CD4-positive, alpha-beta memory T cell (primary cell): ENCODE measurements at places on chromosomes 3 and 15. TPM values are rescaled to one million over a fixed set of nuclear protein-coding genes. Genes with fewer than 3 reads are reported as not detected.
A peak's percentile ranks its signal among the peaks of the same experiment; 100 is the strongest.

GRCh38 chr3:38588371-38588971 is 61.0 kb downstream of the SCN5A start:
- no peak overlapping the region for H3K27ac ChIP-seq
- DNase-seq = no peak
- H3K4me1 ChIP-seq = no peaks in the 10 kb centered on the region
- no peaks in the 10 kb centered on the region for H3K27me3 ChIP-seq
- H3K36me3 ChIP-seq = no peaks in the 10 kb centered on the region
- H3K4me3 ChIP-seq = no peak overlapping the region

GRCh38 chr3:189233225-189233858 is 61.6 kb downstream of the TPRG1 start:
- H3K4me1 ChIP-seq = no peaks in the 10 kb centered on the region
- DNase-seq = no peak

DNA sequence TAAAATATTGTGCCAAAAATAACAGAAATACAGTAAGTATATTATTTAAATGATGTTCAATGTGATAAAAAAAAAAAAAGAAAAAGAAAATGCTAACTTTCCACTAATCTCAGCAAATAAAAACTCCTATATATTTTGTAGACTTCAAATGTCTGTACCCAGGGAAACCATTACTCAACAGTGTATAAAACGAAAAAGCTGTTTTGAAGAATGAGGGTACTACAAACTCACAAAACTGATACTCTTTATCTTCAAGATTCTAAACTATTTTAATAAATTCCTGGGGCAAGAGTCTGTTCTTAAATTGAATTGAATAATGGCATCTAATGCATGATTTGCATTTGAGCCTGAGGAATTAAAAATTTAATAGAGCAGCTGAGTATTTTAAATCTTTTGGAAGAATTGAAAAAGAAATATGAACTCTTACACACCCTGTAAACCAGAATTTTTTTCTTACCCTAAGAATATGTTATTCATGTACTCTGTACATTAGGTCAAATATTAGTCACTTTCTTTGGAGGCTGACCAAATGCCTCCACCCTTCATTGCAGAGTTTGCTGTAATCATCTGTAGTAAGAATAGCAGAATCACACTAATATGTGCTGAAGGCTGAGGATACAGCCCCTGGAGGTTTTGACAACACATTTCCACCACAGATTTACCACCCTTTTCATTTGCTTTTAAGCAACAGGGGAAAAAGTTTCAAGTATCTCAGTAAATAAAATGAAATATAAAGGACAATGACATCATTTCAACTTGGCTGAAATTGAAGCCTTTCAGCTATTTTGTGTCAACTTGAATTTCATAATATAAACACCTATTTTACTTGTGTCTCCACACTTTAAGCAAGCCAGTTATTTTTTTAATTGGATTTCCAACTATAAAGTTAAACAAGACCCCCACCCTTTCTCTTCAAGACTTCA is 79.7 kb downstream of the FBN1 start:
- H3K36me3 ChIP-seq = no peaks in the 10 kb centered on the region
- H3K27me3 ChIP-seq = no peaks in the 10 kb centered on the region

Gene MYO5C
- total RNA-seq = 0.29 TPM

DNA sequence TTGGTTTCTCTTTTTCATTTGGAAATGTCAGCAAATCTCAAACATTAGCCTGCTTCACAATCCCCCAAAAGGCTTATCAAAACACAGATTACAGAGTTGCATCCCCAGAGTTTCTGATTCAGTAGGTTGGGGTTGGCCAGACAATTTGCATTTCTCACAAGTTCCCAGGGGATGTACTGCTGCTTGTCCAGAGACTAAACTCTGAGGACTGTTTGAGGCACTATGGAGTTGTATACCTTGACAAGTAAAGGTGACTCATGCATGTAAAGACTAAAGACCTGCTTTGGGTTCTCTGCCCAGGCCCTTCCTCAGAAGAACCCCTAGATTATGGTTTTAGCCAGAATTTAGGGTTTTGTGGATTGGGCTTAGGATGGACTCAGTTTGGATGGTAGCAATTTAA is 151.1 kb upstream of the ARHGEF26 start:
- no peaks in the 10 kb centered on the region for H3K4me1 ChIP-seq
- no peak overlapping the region for H3K27ac ChIP-seq
- H3K4me3 ChIP-seq = no peak overlapping the region
- H3K27me3 ChIP-seq = no peaks in the 10 kb centered on the region

DNA sequence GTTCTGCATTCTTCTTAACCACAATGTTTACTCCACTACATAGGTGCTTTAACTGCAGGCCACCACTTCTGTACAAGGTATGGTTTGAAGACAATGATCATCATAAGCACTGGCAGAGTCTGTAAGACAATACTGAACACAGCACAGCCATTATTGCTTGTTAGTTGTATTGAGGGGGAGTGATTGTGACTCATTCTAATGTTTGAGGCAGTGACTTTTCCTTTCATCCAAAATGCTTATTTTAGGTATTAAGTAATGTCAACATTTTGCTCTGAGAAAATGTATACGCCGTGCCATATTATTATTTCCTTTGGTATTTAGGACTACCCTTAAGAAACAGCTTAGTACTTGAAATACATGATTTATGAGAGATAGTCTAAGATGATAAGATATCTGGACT is 618.2 kb upstream of the ZNF717 start:
- H3K27me3 ChIP-seq = no peaks in the 10 kb centered on the region
- H3K4me1 ChIP-seq = no peaks in the 10 kb centered on the region
- no peak overlapping the region for H3K27ac ChIP-seq
- no peak overlapping the region for H3K4me3 ChIP-seq
- H3K36me3 ChIP-seq = no peaks in the 10 kb centered on the region
- no peak for DNase-seq

DNA sequence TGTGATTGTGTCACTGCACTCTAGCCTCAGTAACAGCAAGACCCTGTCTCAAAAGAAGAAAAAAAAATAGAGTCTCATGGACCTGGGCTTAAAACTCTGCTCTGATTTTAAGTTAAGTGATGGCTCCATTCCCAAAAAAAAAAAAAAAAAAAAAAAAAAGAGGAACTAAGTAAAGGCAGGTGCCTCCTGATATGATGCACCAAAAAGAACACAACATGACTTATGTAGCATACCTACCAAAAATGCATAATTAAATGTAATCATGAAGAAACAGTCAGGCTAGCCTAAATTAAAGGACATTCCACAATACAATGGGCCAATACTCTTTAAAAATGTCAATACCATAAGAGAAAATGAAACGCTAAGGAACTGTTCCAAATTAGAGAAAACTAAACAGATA is 5.4 kb upstream of the IREB2 start:
- DNase-seq = no peak
- H3K27ac ChIP-seq = no peak overlapping the region
- H3K27me3 ChIP-seq = no peaks in the 10 kb centered on the region
- H3K4me3 ChIP-seq = no peak overlapping the region

Gene HRG
- not detected for total RNA-seq

Gene ADCY5
- not detected for total RNA-seq

DNA sequence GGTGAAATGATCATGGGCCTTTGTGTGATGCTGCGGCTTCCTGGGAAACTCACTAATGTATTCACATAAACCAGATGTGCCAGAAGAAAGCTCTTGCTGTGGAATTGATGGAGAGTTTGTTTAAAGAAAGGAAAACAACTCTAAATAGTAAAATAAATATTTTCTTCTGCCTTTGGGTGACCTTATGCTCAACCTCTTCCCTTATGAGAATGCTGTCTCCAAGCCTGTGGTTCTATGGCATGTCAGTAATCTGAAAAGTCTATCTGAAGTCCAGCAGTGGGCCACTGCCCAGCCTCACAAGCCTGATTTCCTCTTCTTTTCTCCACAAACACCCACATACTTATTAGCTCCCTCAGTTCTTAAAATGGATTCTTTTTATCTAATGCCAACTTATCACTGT is 49.9 kb upstream of the PHLDB2 start:
- no peak overlapping the region for H3K27ac ChIP-seq
- no peaks in the 10 kb centered on the region for H3K4me1 ChIP-seq
- H3K27me3 ChIP-seq = no peaks in the 10 kb centered on the region
- no peak overlapping the region for H3K4me3 ChIP-seq
- H3K36me3 ChIP-seq = no peaks in the 10 kb centered on the region
- no peak for DNase-seq

Gene RARRES1
- total RNA-seq = not detected

Gene GOLGA8T
- not detected for total RNA-seq

Gene ASB14
- not detected for total RNA-seq

GRCh38 chr3:142930463-142930862 is 33.0 kb downstream of the PAQR9 start:
- no peaks in the 10 kb centered on the region for H3K4me1 ChIP-seq
- H3K4me3 ChIP-seq = no peak overlapping the region
- H3K36me3 ChIP-seq = no peaks in the 10 kb centered on the region
- H3K27me3 ChIP-seq = peaks cover 5% of the 10 kb centered on the region
- no peak for DNase-seq

Gene TRPM1
- not detected for total RNA-seq

- H3K36me3 ChIP-seq = no peaks in the 10 kb centered on the region
- H3K4me1 ChIP-seq = no peaks in the 10 kb centered on the region
- no peaks in the 10 kb centered on the region for H3K27me3 ChIP-seq
- DNase-seq = no peak
These were observed 90.3 kb downstream of the MEX3B start for GRCh38 chr15:81955382-81956062.

Gene CP
- not detected for total RNA-seq

DNA sequence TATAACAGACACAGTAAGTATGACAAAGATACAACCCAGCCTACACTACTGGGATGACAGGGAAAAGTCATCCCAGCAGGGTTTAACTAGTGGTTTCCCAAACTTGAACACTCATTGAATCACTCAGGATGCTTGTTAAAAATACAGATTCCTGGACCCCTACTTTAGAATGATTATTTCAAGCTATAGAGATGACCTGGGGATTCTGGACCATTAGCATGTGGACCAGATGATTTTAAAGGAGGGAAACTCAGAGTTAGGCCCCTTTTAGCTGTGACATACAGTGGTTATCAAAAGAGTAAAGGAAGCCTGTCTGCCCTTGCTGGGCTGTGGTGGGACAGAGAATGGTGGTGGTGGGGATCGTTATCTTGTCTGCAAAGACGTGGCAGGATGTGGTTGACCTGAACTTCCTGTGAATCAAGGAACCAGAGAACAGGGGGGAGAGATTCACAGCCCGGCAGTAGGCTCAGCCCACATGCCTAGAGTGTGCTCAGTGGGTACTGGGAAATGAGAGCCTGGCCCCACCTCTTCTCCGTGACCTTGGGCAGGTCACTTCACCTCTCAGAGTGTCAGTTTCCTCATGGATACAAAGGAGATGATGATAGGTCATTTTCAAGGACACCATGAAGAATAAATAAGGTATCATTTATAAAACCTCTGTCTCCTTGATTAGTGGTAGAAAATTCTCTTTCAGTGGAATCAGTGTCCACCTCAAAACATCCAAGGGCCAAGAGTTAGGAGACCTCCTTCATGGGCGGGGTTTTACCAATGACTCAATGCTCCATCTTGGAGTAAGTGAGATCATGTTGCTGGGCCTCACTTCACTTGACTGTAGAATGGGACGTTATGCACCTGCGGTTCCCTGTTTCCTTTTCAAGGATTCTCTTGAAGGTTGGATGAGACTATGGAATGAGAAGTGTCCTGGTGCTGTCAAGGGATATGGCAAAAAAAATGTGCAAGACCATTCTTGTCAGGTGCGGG is 306.5 kb downstream of the RPLP1 start:
- peaks cover 88% of the 10 kb centered on the region for H3K4me1 ChIP-seq
- H3K4me3 ChIP-seq = peak overlapping the region; percentile 24
- peak; percentile 95 for DNase-seq
- no peaks in the 10 kb centered on the region for H3K27me3 ChIP-seq
- H3K36me3 ChIP-seq = no peaks in the 10 kb centered on the region
- no peak overlapping the region for H3K27ac ChIP-seq

- DNase-seq = no peak
- H3K27ac ChIP-seq = no peak overlapping the region
- peaks cover 22% of the 10 kb centered on the region for H3K36me3 ChIP-seq
- no peaks in the 10 kb centered on the region for H3K27me3 ChIP-seq
These were observed 33.4 kb upstream of the ZNF609 start for GRCh38 chr15:64426845-64427465.

GRCh38 chr3:105915524-105915923 is 46.7 kb upstream of the CBLB start:
- H3K4me3 ChIP-seq = no peak overlapping the region
- no peaks in the 10 kb centered on the region for H3K27me3 ChIP-seq
- no peaks in the 10 kb centered on the region for H3K4me1 ChIP-seq

GRCh38 chr3:14265246-14265962 is 86.8 kb downstream of the LSM3 start:
- DNase-seq = no peak
- H3K4me3 ChIP-seq = no peak overlapping the region
- no peaks in the 10 kb centered on the region for H3K27me3 ChIP-seq
- H3K4me1 ChIP-seq = no peaks in the 10 kb centered on the region
- H3K27ac ChIP-seq = no peak overlapping the region

Gene GOLGA6L10
- 2.4 TPM for total RNA-seq

- no peaks in the 10 kb centered on the region for H3K27me3 ChIP-seq
- no peaks in the 10 kb centered on the region for H3K4me1 ChIP-seq
- H3K36me3 ChIP-seq = no peaks in the 10 kb centered on the region
- no peak overlapping the region for H3K27ac ChIP-seq
These were observed 293.1 kb upstream of the CHRM5 start for GRCh38 chr15:33675246-33675645.

Gene P3H2
- total RNA-seq = not detected

DNA sequence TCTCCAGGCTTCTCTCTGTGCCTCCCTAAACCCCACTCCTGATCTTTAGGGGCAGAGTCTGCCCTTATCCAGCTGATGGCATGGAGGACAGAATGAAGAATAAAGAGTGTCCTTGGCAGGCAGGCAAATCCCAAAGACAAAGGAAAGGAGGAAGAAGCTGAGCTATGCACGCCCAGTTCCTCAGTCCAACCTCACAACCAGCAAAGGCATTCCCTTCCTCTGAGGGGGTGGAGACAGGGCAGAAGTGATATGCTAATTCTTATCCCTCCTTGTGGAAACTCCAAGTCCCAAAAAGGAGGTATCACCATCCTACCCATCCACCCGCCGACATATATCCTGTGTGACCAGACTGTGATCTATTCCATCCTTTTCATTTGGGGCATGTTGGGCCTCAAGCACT is 10.5 kb upstream of the CCDC54 start:
- no peaks in the 10 kb centered on the region for H3K4me1 ChIP-seq
- no peaks in the 10 kb centered on the region for H3K36me3 ChIP-seq
- H3K27me3 ChIP-seq = no peaks in the 10 kb centered on the region
- H3K4me3 ChIP-seq = no peak overlapping the region
- no peak for DNase-seq
